ENCODE measurements at places on chromosomes 16 and 17.

DNA sequence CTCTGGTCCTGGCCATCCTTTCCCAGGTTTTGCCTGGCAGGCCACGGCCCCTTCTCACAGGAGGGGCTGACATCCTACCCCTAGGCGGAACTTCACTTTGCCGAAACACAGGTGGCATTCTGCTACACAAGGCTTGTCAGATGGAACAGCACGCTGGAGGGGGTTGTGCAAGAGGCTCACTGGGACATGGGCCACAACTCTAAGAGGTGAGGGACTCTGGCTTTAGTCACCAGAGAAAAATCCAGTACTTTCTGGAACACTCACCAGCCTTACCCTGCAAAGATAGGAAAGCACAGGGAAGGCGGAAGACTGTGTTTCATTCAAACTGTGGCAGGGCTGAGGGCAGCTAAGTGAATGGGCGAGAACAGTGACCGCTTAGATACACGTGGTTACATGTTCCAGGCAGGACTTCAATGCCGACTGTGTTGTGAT, 18.3 kb downstream of the CDC42EP4 start:
- DNase-seq: no peak
- H3K27me3 ChIP-seq: no peaks in the 10 kb centered on the region
- peaks cover 33% of the 10 kb centered on the region for H3K36me3 ChIP-seq
- no peak overlapping the region for H3K27ac ChIP-seq
- H3K4me1 ChIP-seq: peaks cover 40% of the 10 kb centered on the region

DNA sequence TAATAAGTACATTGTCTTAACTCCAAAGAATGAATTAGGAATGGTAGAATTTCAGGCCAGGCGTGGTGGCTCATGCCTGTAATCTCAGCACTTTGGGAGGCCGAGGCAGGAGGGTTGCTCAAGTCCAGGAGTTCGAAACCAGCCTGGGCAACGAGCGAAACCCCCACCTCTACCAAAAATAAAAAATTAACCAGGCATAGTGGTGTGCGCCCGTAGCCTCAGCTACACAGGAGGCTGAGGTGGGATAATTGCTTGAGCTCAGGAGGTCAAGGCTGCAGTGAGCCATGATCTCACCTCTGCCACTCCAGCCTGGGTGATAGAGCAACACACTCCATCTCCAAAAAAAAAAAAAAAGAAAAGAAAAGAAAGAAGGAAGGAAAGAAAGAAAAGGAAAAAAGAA, 18.5 kb upstream of the BBS2 start:
- no peaks in the 10 kb centered on the region for H3K4me1 ChIP-seq
- DNase-seq: no peak
- H3K27me3 ChIP-seq: peaks cover 12% of the 10 kb centered on the region
- H3K27ac ChIP-seq: no peak overlapping the region
- no peaks in the 10 kb centered on the region for H3K36me3 ChIP-seq

GRCh38 chr16:80931801-80932707, 74.6 kb downstream of the CMC2 start:
- peak; percentile 74 for DNase-seq
- peaks cover 18% of the 10 kb centered on the region for H3K27me3 ChIP-seq
- peak overlapping the region; percentile 45 for H3K4me3 ChIP-seq
- H3K27ac ChIP-seq: peak overlapping the region; percentile 47

- DNase-seq: no peak
- H3K36me3 ChIP-seq: peaks cover 32% of the 10 kb centered on the region
- H3K4me1 ChIP-seq: no peaks in the 10 kb centered on the region
- H3K4me3 ChIP-seq: no peak overlapping the region
Observed at GRCh38 chr17:2237950-2238349, 65.6 kb downstream of the SMG6 start.

DNA sequence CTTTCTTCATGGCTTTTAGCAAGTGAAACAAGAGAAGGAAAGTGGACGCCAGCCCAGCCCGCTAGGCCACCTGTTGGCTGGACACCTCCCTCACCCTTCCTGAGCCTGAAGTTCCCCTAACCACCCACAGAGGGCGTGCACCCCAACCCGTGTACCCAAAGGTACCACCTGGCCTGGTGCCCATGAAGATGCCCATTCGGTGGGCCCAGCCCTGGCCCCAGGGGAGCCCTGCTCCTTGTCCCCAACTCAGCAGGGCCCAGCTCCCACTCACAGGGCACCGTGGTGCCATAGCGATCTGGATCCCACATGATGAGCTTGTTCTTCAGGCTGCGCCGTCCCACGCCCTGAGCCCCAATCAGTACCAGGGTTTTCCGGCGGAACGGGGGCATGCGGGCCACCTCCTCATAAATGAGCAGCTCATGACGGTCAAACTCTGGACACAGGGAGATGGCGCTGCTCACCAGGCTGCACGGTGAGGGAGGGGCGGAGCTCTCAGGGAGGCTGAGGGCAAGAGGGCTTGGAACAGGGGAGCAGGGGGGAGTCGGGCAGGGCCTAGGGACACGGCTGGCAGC, 26.8 kb downstream of the MPP2 start:
- H3K27me3 ChIP-seq: no peaks in the 10 kb centered on the region
- H3K4me1 ChIP-seq: peaks cover 32% of the 10 kb centered on the region
- H3K4me3 ChIP-seq: no peak overlapping the region
- DNase-seq: no peak

DNA sequence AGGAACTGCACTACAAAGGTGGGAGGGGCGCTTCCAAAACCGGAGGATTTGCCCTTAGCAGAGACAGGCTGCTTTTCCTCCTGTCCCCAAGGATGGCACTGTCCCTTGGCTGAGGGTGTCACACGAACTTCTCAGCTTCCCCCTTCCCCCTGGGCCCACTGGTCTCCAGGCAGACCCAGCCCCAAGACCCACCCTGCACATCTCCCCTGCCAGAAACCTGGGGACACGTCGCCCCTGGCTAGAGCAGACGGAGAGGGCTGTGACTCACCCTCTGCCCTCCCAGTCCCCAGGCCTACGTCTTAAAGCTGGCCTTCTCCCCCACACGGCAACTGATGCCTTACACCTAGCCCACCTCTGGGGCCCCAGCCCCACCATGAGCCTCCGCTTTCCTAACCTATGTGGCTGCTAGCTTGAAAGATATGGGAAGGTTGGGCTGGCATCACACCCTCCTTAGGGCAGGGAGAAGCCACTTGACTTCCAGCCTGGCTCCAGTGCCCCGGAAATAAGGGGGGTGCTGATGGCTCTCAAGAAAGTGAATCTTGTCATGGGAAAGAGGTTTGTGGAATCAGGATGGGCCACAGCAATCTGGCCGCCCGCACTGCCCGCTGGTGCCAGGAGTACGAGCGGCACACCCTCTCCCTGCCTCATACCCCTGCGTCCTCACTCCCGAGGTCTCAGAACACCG, 4.6 kb downstream of the ZNF319 start:
- DNase-seq: no peak
- H3K27me3 ChIP-seq: no peaks in the 10 kb centered on the region
- no peak overlapping the region for H3K27ac ChIP-seq
- H3K36me3 ChIP-seq: peaks cover 48% of the 10 kb centered on the region

DNA sequence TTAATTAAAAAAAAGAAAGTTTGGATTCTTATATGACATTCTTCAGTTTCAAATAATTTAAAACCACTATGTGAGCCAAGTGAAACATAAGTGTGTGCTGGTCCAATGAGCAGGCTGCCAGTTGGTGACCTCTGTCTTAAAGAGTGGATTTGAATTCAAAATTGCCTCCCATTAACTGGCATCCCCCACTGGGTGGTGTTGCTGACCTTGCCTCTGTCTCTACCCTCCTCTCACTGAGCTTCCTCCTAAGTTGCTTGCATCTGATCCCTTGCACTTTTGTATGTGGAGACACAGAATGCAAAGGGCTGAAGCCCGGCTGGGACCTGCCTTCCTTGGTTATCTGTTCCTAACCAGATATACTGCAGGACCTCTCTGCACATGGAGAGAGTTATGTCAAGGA, 160.6 kb downstream of the CYLD start:
- no peaks in the 10 kb centered on the region for H3K36me3 ChIP-seq
- H3K4me3 ChIP-seq: no peak overlapping the region
- H3K27me3 ChIP-seq: peaks cover 6% of the 10 kb centered on the region

- H3K4me3 ChIP-seq: no peak overlapping the region
- no peaks in the 10 kb centered on the region for H3K36me3 ChIP-seq
- no peaks in the 10 kb centered on the region for H3K4me1 ChIP-seq
- DNase-seq: peak; percentile 13
- no peak overlapping the region for H3K27ac ChIP-seq
- H3K27me3 ChIP-seq: no peaks in the 10 kb centered on the region
Observed at GRCh38 chr17:56754523-56755208, 79.1 kb downstream of the C17orf67 start.

DNA sequence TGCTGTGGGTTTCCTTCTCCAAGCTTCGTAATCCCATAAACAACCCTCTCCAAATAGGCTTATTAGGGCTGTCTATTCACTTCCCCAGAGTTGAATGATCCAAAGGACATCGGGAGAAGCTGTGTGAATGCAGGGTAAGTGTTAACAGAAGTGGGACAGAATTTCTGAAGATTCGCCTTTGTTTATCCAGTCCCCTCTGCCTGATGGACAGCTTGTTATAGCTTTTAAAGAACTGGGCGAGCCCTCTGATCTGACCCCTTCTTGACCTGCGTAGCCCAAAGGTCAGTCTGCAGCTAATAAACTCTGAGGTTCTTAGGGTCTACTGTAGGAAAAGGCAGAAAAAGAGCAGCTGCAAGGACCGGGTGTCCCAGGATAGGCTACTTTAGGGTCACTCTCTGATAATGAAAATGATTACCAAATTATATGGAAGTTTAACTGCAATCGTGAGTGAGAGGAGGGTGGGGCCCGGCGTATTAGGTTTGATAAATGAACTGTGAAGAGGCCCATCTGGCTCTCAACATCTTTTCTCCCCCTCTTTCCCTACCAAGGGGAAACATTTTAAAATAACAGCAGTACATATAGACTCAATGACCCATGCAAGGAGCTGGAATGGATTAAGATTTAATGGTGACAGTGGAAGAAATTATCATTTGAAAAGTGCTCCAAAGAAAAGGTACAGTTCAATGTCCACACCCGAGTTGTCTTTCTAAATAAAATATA, 233.4 kb downstream of the FTO start:
- peaks cover 6% of the 10 kb centered on the region for H3K36me3 ChIP-seq
- peaks cover 5% of the 10 kb centered on the region for H3K4me1 ChIP-seq
- no peak overlapping the region for H3K27ac ChIP-seq
- H3K27me3 ChIP-seq: no peaks in the 10 kb centered on the region

- no peaks in the 10 kb centered on the region for H3K4me1 ChIP-seq
- no peak overlapping the region for H3K4me3 ChIP-seq
- DNase-seq: no peak
- H3K36me3 ChIP-seq: no peaks in the 10 kb centered on the region
- no peak overlapping the region for H3K27ac ChIP-seq
- H3K27me3 ChIP-seq: no peaks in the 10 kb centered on the region
Observed at GRCh38 chr17:80447790-80448189, 28.6 kb downstream of the NPTX1 start.

GRCh38 chr16:84062734-84063640, 20.4 kb upstream of the SLC38A8 start:
- peak; percentile 52 for DNase-seq
- H3K36me3 ChIP-seq: peaks cover 71% of the 10 kb centered on the region
- no peaks in the 10 kb centered on the region for H3K27me3 ChIP-seq
- H3K4me1 ChIP-seq: no peaks in the 10 kb centered on the region
- H3K27ac ChIP-seq: no peak overlapping the region

GRCh38 chr16:64469906-64470702, 651.8 kb downstream of the CDH11 start:
- no peaks in the 10 kb centered on the region for H3K27me3 ChIP-seq
- H3K4me1 ChIP-seq: no peaks in the 10 kb centered on the region
- no peaks in the 10 kb centered on the region for H3K36me3 ChIP-seq
- H3K4me3 ChIP-seq: no peak overlapping the region
- DNase-seq: no peak
- no peak overlapping the region for H3K27ac ChIP-seq

GRCh38 chr17:73551759-73552158, 92.5 kb downstream of the SDK2 start:
- no peak overlapping the region for H3K4me3 ChIP-seq
- no peaks in the 10 kb centered on the region for H3K4me1 ChIP-seq
- H3K27me3 ChIP-seq: peaks cover 4% of the 10 kb centered on the region

DNA sequence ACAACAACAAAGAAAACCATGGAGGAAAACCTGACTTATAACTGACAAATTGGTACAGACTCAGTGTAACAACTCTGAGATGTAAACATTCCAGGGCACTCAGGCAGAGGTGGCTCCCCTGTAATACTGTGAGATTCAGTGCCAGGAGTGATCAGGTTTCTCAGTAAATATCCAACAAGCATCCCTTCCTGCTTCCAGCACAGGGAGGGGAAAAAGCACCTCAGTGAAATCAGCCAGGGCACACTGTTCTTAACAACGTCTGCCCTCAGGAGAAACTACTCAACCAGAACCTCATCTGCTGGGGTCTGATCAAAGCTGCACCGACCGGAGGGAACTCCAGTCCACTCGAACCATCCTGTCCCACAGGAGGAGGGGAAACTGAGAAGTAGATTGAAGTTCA, 52.3 kb downstream of the AMFR start:
- DNase-seq: no peak
- H3K27ac ChIP-seq: no peak overlapping the region
- H3K36me3 ChIP-seq: peaks cover 24% of the 10 kb centered on the region
- H3K4me3 ChIP-seq: no peak overlapping the region
- no peaks in the 10 kb centered on the region for H3K4me1 ChIP-seq
